Activated naive CD4-positive, alpha-beta T cell treated with anti-CD3 and anti-CD28 coated beads, Interleukin-2, amount 50 U/mL, for 16 hours (primary cell): ENCODE measurements at places on chromosomes 6 and 20.

GRCh38 chr6:3367630-3368029, 89.2 kb downstream of the SLC22A23 start:
- no peak for DNase-seq

DNA sequence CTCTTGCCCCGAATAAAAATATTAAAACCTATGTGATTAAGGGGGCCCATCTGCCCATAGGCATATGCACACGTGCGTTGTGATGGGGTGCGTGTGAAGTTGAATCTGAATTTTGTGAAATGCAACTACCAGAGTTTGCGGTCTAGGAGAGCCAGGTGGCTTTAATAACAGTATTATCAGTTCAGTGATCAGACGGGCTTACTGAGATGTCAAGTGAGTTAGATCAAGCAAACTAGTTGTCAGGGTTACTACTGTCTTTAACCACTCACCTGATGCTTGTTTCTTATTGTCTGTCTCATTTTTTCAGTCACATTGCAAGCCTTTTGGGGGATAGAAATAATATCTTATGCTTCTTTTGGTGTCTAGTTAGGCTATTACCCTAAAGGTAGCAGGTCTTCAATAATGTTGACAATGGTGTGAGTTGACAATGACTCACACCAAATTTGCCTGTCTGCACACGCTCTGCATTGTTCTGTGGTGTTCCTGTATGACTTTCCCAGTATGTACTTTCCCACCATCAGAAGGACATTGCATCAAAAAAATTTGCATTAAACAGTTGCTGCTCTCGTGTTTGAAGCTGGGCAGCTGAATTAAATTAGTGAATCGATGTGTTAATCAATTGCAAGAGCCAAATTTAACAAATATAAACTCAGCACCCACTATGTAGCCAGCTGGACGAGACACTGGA, 103.1 kb upstream of the NAA20 start:
- no peak for DNase-seq

DNA sequence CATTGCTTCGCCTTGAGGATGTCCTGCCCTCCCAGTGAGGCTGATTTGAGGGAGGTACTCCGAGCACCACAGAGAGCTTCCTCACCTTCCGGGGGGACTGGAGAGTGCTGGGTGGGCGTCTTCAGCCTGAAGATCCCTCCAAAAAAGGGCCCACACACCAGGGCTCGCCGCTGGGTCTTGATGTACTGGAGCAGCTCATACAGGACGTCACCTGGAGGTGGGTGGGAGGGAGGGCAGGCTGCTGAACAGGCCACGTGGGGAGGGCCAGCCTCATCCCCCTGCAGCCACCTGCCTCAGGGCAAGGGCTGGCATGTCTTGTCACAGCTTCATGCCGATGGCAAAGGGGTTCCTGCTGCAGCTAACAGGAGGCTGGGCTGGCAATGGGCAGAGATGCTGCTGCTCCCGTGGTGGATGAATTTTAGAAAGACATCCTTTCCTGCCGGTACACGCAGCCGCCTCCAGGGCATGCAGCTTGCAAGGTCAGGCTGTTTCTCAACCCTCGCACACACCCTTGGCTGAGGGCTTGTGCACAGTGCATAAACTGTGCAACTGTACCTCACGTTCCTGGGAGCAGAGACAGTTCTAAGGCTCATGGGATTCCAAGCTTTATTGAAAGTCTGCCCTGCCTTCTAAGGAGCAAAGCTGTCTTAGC, 14.0 kb downstream of the ETV7 start:
- no peak for DNase-seq

DNA sequence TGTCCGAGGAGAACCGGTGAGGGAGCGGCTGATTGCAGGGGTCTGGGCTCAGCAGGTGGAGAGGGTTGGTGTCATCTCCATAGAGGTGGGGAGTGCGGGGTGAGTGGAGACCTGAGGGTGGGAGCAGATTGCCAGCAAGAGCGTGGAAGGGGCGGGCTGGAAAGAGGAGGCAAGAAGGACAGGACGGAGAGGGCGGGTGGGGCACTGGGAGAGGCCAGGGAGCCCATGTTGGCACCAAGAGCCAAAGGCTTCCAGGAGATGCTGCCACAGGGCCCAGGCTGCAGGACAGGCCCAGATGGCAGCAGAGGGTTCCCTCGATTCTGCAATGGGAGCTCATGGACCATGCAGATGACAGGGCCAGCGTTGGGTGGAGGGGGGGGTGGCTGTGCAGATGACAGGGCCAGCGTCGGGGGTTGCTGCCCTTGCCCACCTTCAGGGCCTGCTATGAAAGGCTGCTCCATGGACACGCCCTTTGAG, 105.4 kb downstream of the TMEM242 start:
- DNase-seq, result no peak

DNA sequence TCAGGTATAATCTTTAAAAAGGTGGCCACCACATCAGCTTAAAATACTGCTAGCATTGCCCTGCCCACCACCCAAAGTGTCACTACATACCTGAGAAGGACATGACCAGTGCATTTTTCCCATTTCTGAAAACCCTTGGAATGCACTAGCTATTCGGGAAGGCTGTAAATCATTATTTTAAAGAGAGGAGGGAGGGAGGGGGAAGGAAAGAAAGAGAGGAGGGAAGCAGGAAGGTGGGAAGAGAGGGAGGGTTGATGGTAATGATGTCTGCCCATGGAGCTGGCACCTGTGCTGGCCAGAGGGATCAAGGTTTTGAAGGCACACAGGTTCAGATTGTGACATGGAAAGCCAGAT, 32.4 kb downstream of the VAPB start:
- no peak for DNase-seq

DNA sequence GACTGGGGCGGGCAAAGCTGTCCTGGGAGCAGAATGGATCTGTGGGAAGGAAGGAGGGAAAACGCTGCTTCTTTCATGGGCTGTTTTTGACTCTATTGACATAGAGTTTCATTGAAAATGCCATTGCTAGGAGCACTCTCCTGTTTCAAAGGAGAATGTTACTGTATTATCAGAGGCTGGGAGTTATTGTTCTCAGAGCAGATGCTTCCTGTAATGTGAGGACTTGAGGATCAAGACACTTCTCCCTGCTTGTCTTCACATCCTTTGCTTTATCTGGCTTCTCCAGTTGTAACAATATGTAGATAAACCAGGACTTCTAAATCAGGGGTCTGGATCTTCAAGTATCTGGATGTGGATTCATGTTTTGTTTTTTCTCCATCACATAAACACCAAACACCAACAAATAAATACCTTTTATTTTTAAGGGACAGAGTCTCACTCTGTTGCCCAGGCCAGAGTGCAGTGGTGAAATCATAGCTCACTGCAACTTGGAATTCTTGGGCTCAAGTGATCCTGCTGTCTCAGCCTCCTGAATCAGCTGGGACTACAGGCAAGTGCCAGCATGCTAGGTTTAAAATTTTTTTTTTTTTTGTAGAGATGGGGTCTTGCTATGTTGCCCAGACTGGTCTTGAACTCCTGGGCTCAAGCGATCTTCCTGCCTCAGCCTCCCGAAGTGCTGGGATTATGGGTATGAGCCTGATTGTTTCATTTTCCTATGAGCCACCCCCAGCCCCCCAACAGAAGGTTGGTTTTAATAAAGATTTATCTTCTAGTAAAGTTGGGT, 3.9 kb downstream of the CD109 start:
- DNase-seq, result no peak

- DNase-seq, result no peak
Observed at GRCh38 chr6:89087881-89088280, 7.3 kb downstream of the PNRC1 start.

GRCh38 chr6:162697872-162698403, 29.6 kb downstream of the PRKN start:
- DNase-seq, result no peak

DNA sequence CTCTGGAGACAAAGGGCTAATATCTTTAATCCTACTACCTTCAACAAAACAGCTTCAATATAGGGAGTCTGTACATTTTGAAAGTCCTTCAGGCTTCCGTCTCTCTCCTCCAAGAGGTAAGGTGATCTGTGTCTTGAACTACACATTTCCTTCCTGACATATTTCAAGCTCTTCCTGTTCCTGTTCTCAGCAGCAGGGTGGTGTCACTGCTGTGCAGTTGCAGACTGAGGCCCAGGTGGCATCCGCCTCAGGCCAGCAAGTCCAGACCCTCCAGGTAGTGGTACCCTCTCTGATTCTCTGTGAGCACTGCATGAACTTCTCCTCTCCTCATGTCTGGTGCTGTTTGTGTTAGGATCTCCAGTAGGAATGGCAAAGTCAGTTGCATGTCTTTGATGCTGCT, 7.8 kb downstream of the NFYA start:
- no peak for DNase-seq

- no peak for DNase-seq
Observed at GRCh38 chr6:16576451-16577368, 184.6 kb downstream of the ATXN1 start.

GRCh38 chr6:95094751-95095663, 482.3 kb upstream of the MANEA start:
- no peak for DNase-seq

DNA sequence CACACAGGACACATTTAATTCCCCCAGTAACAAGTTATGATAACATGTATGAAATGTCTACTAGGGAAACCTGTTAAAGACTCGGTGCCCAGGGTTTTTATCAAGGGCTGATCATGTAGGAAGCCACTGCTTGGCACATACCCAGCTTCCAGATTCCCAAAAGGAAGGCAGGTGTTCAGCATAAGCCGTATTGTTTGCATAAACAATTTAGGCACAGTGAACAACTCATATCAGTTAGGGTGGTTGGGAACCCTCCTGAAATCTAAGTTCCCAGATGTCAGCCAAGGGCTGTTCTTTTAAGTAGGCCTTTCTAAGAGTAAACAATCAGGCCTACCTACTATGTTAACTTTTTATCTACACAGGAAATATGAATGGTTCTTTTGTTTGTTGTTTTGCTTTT, 74.1 kb downstream of the ASXL1 start:
- no peak for DNase-seq

- DNase-seq, result no peak
Observed at GRCh38 chr20:36214684-36215256, 21.5 kb upstream of the AAR2 start.

GRCh38 chr20:370977-371754, 9.4 kb upstream of the TRIB3 start:
- no peak for DNase-seq

DNA sequence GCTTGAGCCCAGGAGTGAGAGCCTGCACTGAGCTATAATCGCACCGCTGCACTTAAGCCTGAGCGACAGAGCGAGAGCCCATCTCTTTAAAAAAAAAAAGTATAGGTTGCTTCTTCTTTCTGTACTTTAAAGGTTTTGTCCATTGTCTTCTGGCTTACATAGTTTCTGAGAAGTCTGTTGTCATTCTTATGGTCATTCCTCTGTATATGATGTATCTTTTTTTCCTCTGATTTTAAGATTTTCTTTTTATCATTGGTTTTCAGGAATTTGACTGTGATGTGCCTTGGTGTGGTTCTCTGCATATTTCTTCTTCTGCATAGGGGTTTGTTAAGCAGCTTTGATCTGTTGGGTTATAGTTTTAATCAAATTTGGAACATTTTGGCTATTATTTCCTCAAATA, 29.1 kb downstream of the QRSL1 start:
- DNase-seq, result no peak

- DNase-seq, result no peak
Observed at GRCh38 chr6:98484696-98485095, 349.7 kb upstream of the POU3F2 start.

- no peak for DNase-seq
Observed at GRCh38 chr6:75850026-75850833, 101.2 kb downstream of the MYO6 start.

GRCh38 chr20:38423541-38423940, 11.6 kb downstream of the SNHG17 start:
- DNase-seq, result no peak

- no peak for DNase-seq
Observed at GRCh38 chr6:138311268-138311667, 66.4 kb upstream of the SMIM28 start.

DNA sequence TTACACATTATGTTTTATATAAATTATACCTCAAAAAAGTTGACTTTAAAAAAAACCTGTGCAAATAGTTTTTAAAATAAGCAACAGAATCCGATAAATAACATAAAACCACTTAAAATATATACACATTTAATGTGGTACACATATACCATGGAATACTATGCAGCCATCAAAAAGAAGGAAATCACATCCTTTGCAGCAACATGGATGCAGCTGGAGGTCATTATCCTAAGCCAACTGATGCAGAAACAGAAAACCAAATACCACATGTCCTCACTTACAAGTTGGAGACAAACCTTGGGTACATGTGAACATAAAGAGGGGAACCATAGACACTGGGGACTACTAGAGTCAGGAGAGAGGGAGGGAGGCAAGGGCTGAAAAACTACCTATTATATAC, 4.0 kb upstream of the DEFB121 start:
- DNase-seq, result no peak

DNA sequence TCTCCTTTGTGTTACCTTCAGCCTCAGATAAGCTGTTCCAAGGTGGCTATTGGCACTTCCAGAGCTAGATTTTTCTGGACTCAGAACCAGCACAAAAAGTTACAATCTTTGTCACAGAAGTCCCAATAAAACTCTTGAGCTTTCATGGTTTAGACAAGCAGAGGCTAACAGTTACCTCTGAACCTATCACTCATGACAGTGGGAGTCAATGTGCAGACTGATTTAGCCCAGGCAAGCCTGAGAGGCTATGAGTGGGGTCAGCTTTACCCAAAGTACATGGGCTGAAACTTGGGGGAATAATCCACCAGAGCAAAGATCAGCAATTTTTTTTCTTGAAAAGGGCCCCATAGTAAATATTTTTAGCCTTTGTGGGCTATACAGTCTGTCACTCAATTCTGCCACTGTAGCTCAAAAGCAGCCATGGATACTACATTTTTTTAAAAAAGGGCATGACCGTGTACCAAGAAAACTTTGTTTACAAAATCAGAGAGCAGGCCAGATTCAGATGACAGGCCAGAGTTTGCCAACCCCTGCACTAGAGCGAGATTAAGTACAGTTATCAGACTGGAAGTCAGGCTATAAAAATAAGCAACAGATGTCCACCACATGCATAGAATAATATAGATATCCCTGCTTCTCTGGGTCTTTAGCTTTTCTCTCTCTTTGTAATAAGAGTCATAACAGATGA, 20.0 kb downstream of the CCN2 start:
- no peak for DNase-seq

GRCh38 chr6:42367353-42368011, 84.2 kb downstream of the TRERF1 start:
- no peak for DNase-seq

GRCh38 chr6:100617633-100618350, 153.1 kb upstream of the SIM1 start:
- DNase-seq, result no peak

DNA sequence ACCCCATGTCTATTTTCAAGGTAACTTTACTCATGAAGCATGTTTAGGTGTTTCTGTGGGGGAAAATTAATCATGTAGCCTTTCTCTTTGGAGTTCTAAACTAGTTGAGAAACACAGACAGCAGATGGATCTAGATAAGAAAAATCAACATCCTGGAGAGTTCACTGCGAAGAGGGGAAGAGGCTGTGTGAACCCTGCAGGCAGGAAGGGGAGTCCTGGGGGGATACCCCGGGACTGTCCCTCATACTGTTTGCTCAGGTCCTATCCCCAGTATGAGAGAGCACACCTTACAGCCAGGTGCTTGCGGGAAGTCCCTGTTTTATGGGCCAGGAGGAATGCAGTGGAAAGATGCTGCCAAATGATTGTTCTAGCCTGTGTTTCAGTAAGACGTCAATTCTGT, 32.7 kb downstream of the CHMP4B start:
- no peak for DNase-seq

- DNase-seq, result no peak
Observed at GRCh38 chr6:55543633-55544309, 35.2 kb downstream of the HMGCLL1 start.
